Germinal center (tissue), 1 donor: ENCODE measurements at places on chromosomes 6 and 20.

- no peak for DNase-seq
These were observed 16.9 kb upstream of the ANKRD60 start for GRCh38 chr20:58245181-58245891.

DNA sequence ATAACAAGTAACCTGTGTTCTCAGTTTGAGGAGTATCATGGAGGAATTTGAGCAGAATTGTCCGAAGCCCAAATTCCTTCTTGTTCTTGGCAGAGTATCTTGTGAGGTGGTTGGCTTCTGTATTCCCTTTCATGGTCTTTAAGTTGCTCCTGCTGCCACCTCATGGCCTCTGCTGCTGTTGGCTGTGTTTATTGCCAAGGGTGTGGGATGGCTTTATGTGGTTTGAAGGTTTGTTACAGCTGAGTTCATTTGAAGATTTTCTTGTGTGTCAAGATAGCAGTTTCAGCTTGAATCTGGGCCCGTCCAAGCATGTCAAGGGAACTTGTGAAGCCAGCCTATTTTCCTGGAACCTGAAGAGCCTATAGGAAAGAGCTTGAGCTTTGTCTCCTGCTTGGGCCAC lies 20.2 kb upstream of the TTK start:
- DNase-seq, result no peak

DNA sequence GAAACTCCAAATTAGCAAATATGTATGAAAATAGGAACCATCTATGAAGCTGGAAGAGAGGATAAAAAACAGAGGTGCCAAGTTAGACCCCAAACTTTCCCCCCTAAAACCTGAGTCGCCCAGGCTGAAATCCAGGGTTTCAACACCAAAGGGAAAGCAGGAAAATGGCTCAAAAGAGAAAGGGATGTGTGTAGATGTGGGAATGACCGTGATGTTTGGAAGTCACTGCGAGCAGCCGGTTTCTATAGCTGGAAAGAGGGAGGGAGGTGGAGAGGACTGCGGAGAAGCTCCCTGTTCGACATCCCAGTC lies 4.5 kb downstream of the RING1 start:
- no peak for DNase-seq

DNA sequence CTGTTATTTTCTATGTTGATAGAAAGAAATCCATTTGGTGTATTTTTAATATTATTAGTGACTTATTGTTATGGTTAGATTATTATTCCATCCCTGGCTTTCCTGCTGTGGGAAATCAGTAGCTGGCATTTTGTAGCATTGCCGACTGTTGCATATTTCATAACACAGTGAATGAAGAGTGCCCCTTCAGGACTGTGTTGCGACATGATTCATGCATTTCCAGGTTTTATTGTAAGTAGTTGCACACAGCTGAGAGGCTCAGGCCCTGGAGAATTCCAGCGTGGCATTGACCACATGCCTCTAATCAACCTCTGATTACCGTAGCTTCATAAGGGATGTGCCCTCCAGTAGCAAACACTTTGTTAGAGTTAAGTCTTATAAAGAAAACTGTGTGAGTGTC lies 263.9 kb downstream of the FARS2 start:
- DNase-seq, result no peak

DNA sequence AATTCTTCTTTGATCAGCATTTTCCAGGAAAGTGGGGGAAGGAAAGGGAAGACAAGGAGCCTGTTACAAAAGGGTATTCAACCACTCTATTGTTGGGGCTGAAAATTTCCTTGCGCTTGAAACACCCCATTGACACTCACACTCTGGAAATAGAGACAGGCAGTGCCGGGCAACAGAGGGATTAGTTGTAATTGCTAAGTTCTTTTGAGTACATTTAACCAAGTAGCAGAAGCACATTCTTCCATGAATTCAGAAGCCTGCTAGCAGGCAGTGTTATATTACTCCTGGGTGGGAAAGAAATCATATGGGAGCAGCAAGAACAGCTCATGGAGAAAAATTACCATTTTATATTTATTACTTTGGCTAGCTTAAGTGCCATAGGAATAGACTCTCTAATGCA lies 745.5 kb downstream of the C6orf118 start:
- DNase-seq, result no peak

DNA sequence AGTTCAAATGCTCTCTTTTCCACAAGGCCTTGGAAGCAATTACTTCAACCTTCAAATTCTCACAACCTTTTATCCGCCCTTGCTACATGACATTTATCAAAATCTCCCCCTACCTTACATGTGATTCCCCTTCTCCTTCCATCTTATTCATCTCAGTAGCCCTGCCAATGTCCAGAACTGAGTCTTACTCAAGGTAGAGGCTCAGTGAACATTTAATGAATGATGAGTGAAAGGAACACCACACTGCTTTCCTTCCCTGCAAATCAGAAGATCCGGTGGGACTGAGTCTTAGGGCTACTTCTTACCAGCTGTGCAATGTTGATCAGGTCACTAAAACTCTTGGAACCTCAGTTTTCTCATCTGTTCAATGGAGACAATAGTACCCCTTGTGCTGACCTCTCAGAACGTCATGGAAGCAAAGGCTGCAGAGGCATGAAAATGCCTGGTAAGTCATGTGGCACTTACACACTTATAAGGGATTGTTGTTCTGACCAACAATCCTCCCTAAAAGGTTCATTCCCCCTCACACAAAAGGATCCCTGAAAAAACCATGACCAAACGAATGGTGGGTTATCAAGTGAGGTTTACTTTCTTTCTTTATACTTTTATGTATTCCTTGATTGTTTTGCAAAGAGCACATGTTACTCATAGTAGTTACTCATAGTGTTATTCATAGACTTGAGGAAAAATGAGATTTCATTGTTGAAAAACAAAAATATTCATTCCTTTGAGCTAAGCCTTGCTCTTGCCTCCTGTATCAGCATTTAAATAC lies 6.5 kb downstream of the MDGA1 start:
- no peak for DNase-seq

GRCh38 chr20:4038047-4038459 lies 22.7 kb upstream of the RNF24 start:
- DNase-seq, result peak; percentile 84

- no peak for DNase-seq
These were observed 662.6 kb downstream of the BCKDHB start for GRCh38 chr6:80769106-80769505.

DNA sequence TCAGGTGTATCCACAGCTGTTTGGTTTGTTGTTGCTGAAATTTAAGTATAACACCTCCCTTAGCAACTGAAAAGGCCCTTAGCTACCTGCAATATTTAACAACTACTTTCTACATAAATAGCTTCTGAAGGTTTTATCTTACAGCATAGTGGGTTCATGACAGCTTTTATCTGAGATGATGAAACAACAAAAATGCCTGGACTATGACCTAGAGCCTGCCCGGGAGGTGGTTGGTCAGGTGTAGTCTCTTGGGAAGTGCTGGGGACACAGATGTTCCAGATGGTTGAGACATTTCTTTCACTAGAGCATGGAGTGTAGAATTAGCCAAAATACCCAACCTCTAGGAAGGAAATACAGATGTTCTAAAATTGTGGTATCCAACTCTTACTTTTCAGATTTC lies 705.4 kb downstream of the MAFB start:
- DNase-seq, result no peak

DNA sequence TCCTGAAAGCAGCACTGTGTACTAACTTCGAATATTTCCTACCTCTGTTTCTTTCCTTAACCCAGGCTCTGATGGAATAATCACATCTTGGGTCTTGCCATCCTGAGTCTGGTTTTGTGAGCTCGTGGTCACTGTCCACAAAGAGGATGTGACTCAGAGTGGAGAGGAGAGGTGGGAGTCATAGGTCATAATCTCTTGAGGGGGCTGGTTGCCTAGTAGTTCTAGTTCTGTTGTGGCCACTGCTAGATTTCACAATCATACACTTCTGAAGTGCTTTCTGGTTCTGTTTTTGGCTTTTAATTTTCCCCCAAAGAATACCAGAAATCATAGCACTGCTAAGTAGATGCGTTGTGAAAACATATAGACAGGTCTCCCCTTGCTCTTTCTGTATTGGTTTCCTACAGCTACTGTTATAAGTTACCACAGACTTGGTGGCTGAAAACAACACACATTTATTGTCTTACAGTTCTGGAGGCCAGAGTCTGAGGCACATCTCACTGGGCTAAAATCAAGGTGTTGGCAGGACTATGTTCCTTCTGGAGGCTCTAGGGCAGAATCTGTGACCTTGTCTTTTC lies 102.8 kb downstream of the NRSN1 start:
- DNase-seq, result no peak

GRCh38 chr20:21513181-21513663 lies 642 bp downstream of the NKX2-2 start:
- no peak for DNase-seq
